Cerebellar nuclear complex (tissue), 1 donor: ENCODE measurements at places on chromosomes 4 and X.

GRCh38 chr4:2948895-2949781 lies 14.1 kb downstream of the NOP14 start:
- DNase-seq: no peak

- DNase-seq: no peak
Measured at GRCh38 chr4:126853715-126854114, 779.0 kb upstream of the INTU start.

GRCh38 chrX:30141966-30142365 lies 73.4 kb upstream of the MAGEB2 start:
- no peak for DNase-seq

DNA sequence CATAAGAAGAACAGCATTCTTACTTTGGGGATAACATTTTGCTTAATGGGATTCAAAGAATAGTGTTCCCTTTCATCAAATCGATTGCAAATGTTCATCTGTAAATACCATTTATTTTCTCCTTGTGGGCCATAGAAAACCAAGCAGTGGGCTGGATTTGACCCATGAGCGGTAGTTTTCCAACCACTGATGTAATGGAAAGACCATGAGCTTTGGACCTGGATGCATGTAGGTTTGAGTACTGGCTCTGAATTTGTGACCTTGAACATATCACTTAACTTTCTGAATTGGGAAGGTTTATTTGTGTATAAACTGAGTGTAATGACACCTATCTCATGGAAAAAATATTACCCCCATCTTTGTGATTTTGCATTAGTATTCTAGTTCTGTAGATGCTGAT lies 54.3 kb downstream of the REPS2 start:
- DNase-seq: no peak

DNA sequence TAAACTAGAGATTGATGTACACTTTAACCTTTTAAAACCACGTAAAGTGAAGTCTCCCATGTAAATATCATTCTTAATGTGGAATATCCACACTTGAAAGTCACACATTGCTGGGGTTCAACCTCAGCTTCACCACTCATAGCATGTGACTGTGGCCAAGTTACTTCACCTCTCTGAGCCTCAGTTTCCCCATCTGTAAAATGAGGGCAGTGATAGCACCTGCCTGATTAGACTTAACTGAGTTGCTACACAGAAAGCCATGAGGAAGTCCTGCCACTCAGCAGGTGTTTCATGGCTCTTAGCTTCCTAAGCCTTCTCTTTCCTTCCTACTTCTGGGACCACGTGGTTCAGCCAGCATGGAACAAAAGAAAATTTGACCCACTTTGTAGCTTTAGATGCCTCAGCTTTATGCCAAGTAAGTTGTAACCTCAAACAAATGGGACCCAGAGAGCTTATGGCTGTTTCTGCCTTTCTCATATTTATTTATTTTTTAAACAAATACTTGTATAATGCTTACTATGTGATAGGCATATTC lies 277.3 kb upstream of the KLF3 start:
- no peak for DNase-seq

- no peak for DNase-seq
Measured at GRCh38 chrX:12648995-12649394, 142.2 kb upstream of the PRPS2 start.

GRCh38 chrX:8141896-8142295 lies 29.2 kb downstream of the VCX2 start:
- no peak for DNase-seq

GRCh38 chrX:24167719-24168472 lies 18.4 kb downstream of the ZFX start:
- no peak for DNase-seq

DNA sequence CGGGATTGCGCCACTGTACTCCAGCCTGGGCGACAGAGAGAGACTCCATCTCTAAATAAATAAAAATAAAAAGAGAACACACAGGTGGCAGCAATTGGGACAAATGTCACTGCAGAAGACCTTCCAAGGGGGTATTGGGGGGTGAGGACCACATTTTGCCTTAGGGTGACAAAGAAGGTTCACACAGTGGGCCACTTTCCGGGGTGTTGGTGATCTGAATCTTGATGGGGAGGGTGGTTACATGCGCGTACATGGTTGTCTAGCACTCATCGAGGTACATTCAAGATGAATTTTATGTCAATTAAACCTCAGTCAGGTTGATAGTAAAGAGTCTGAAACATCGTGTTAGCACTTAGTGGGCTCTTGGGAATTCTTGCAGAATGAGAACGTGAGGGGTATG lies 20.5 kb upstream of the TMSB4X start:
- DNase-seq: no peak

GRCh38 chrX:49844611-49845010 lies 15.5 kb downstream of the PAGE4 start:
- no peak for DNase-seq

DNA sequence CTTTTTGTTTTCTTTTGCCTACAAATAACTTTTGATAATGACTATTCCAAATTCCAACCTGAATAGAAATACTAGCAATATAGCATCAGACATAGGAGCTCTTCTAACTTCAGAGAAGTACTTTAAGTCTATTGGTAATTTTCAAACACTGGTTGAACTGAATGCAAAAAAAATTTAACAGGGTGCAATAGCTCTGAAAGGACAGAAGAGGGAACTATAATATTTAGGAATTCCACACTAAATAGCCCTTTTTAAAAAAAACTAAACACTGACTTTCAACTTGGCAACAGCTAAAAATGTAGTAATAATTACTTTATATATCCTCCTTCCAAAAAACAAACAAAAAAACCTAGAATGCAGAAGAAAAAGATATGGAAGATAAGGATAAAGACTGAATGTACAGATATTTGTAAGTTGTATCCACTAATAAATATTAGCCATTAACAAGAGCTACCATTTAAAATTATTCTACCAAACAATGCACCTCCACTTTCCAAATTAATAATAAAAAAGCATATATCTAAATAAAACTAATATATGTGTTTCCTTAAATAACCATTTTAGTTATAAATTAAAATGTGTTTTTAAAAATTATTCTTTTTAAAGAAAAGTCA lies 81.4 kb downstream of the FBXW7 start:
- DNase-seq: no peak

- DNase-seq: no peak
Measured at GRCh38 chrX:1492421-1493012, 39.8 kb upstream of the ASMTL start.

DNA sequence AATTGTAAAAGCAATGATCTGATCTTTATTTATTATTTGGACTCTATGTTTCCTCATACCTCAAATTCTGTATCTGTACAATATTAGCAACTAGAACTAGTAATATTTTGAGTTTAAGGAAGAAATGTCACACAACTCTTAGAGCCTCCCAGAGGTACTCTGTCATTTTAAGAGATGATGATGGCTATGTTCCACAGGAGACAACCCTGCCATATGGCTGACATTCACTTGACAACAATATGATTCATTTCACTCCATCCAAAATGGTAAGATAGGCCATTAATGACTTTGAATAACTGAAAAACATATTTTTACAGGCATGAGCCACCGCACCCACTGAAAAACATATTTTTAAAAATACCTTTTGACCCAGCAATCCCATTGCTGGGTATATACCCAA lies 190.3 kb downstream of the MAML3 start:
- DNase-seq: no peak

DNA sequence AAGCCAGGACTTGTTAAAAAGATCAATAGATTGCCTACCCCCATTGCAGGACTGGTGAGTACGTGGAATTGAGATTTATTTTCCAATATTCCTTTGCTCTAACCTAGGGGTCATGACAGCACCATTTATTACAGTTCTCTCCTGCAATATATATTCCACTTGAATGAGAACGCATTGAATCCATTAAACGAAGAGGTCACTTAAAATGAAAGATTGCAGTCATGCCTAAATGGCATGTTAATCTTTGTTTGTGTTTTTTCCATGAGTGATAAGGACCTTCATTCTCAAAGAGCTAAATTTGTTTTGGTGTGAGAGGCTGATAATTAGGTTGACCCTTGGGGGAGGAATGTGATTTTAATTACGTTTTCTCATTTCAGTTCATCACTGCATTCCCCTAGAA lies 13.5 kb upstream of the LIMCH1 start:
- DNase-seq: no peak

DNA sequence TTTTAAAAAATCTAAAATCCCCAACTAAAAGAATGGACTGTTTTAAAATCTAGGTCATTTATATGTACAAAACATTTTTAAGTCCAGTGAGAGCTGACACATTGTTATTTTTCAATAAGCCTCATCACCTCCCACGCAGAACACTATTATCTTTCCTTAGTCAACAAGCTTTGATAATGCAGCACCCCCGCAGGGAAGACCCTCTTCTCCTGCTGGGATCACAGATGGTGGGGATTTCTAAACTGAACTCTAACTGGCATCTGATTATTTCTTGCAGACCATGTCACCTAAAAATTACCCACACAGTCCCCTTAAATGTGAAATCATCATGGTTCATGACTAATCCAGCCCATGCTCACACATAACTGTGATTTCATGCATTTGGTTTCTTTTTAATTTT lies 11.6 kb downstream of the SYTL4 start:
- no peak for DNase-seq

- no peak for DNase-seq
Measured at GRCh38 chrX:19063030-19063429, 59.2 kb downstream of the ADGRG2 start.

GRCh38 chrX:119784747-119785446 lies 6.5 kb downstream of the RPL39 start:
- DNase-seq: no peak
